ENCODE measurements at places on chromosomes 12 and 14.

DNA sequence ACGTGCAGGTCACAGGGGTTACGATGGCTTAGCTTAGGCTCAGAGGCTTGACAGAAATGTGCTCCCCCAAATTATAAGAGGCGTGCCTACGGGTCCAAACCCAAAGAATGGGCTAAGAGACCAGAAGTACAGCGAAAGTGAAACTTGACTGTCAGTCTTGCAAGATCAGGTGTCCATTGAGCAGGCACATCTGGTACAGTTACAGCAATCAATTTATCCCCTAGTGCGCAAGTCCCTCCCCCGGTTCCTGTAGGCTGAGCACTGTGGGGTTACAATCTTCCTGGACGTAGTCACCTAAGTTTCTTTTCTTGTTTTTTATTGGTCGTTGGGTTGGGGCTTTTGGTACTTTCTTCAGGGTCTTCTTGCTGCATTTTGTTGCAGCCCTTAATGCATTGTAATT is 134.2 kb downstream of the UNC79 start:
- DNase-seq = no peak

DNA sequence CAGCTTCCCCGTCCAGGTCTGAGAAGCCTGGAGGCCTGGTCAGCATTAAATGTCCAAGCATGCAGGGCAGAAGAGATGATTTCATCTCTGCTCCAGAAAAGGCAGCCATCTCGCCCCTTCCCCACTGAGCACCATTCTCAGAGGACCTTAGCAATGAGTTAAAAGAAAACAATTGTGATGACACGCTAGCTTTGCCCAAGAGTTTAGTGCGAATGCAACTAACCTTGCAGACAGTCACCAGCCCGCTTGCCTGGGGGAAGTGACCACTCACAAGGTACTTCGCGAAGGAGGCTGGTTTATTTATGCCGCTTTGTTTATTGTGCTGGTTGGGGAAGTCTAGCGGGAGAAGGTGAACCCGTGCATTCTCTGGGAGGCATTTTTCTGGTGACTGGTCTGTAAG is 170.7 kb downstream of the RBM19 start:
- no peak for DNase-seq

DNA sequence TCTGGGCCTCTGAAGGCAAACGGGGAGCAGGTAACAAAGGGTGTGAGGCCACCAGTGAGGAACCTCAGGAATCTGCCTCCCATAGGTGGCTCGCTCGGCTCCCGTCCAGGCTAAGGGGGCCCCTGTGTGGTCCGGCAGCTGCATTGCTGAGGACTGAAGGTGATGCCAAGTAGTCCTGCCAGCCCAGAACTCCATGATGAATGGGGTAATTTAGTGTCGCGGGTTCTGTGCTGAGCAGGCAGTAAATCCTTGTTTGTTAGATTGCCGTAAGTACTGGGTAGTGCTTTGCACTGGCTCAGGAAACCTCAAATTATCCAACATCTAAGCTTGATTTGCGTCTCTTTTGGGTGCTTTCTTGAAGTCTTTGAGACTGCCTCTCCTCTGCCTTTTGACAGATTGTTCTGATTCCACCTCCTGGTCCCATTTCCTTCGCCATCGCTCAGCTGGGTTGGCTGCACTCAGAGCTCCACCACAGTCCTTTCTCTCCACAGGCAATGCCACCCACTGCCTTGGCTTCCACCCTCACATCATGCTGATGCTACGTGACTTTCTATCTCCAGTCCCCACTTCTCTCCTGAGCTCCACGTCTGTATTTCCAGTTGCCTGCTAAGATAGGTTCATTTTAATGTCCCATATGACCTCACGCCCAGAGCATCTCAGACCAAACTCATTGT is 392.0 kb downstream of the FUT8 start:
- no peak for DNase-seq

DNA sequence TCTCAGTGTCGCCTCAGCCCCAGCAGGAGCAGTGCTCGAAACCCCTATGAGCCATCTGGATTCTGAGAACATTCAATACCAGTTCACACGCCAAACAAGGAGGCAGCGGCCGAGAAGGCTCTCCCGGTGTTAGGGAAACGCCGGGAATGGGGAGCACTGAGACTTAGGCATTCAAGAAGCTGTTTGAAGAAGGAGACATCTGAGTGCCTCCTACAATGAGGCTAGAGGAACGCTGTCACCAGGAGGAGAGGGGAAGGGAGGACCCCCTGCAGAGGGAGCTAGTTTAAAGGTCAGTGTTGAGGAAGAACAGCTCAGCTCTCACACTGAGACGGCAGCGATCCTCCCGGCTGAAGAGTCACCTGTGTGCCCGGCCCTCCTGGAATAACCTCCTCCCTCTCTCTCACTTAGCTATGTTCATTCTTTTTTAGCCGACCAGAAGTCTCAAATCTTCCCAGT is 69.9 kb downstream of the SERPINA3 start:
- DNase-seq = no peak
